ENCODE measurements at places on chromosomes 5 and 9. TPM values are rescaled to one million over a fixed set of nuclear protein-coding genes. Genes with fewer than 3 reads are reported as not detected.

GRCh38 chr9:127684576-127684975 is 22.2 kb upstream of the CFAP157 start:
- no peak for DNase-seq

DNA sequence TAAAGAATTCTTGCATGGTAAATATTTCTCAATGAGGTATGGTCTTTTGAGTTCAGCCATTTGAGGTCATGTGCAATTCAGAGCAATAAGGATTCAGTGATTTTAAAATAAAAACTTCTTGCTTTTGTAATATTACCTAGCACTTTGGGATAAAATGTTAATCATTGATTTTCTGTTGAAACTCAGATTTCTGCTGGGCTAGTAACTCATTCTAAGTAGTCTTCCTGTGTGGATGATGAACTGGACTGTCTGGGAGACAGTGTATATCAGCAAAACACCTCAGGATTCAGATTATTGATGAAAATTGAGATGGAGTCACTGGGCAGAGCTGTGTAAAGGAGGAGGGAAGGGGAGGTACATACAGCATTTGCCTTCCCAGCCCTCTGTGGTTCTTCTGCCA is 10.8 kb upstream of the PSAT1 start:
- DNase-seq: no peak

DNA sequence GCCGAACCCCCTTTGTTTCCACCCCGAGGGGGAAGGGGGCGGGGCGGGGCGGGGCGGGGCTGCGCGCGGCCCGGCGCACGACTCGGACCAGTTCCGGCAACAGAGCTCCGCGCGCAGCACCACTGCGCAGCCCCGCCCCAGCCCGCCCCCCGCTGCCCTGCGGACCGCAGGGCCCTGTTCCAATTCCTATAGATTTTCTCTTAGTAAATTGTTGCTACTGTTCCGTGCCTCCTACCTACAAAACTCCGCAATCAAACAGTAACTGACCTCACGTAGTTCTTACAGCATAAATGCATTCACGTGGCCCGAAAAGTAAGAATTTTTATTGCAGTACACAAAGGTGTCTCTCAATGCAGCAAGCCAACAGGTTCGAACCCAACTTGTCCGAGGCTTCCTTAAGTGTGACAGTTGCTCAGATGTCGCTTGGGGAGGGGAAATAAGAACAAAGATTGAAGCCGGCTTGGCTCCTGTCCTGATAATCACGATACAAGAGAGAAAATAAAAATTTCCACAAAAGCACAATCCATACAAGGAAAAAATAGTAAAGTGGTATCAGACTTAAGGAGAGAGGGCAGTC is 1.2 kb upstream of the RNF38 start:
- DNase-seq: no peak

- no peak for DNase-seq
These were observed 71.3 kb downstream of the PTPN3 start for GRCh38 chr9:109426626-109427402.

DNA sequence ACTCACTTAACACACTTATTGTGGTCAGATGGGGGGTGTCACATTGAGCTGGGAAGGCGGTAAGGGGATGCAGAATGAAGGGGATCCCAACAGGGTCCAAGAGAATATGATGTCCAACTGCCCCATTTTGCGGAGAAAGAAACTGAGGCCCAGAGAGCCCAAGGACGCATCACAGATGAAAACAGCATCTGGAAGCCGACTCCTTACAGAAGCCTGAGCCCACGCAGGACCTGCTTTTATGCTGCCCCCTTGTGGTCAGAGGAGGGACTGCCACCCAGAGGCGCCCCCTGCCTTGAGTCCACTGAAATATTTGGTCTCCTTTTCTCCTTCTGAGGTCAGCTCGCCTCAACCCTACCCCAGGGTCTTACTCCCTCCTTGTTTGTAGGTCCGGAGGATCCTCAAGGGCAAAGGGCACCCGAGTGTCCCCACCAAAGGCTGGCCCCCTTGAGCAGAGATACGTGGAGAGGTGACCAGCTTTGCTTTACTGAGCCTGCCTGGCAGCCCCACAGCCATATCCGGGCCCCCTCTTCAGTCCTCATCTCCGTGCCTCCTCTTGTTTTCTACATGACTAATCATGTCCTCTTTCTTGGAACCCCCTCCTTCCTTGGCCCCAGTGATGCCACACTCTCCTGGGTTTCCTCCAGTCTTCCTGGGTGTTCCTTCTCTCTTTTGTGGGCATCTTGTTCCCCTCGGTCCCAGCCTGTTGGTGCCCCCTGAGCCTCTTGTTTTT is 30.0 kb upstream of the TTLL11 start:
- DNase-seq: no peak

- DNase-seq: no peak
These were observed 76.9 kb downstream of the GHR start for GRCh38 chr5:42500003-42500599.

The KCNV2 gene
- not detected for total RNA-seq

The NIM1K gene
- 0.58 TPM for total RNA-seq

The ARHGEF28 gene
- 9.4 TPM for total RNA-seq

The ASS1 gene
- 304 TPM for total RNA-seq
